ENCODE measurements at places on chromosomes 1 and 21.
A peak's percentile ranks its signal among the peaks of the same experiment; 100 is the strongest.

GRCh38 chr1:224510880-224511645 lies 76.5 kb upstream of the WDR26 start:
- DNase-seq, result no peak

DNA sequence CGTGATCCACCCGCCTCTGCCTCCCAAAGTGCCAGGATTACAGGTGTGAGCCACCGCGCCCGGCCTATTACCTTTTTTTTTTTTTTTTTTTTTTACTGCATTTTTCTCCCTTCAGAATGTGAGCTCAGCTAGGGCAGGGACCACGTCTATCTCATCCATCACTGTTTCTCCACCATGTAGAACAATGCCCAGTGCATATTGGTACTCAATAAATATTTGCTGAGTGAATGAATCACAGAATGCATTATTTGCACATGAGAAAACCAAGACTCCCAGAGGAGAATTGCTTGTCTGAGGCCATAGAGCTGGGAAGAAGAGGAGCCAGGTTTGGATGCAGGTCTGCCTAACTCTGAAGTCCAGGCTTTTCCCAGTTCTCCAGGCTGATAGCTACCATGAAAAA lies 8.2 kb upstream of the SLC9A1 start:
- no peak for DNase-seq

DNA sequence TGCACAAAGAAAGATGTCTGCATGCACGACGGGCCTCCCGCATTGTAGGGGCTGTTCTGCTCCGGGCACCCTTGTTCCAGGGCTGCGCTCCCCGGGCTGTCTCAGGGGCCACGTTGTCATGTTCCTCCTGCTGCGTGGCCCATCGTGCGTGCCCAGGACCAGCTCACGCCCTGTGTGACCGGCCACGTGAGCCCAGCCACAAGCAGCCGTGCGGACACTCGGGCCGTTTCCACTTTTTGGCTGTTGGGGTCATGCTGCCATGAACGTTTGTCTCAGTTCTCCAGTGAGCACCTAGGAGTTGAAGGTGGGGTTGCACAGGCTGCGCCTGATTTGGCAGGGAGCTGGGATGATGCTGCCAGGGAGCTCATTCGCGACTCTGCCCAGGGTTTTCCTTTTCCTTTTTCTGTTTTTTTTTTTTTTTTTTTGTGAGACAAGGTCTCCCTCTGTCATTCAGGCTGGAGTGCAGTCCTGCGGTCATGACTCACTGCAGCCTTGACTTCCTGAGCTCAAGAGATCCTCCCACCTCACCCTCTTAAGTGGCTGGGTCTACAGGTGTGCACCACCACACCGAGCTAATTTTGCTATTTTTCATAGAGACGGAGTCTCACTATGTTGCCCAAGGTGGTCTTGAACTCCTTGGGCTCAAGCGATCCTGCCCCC lies 17.4 kb downstream of the PDXK start:
- no peak for DNase-seq

GRCh38 chr1:236785477-236785876 lies 9.6 kb upstream of the MTR start:
- DNase-seq, result no peak

DNA sequence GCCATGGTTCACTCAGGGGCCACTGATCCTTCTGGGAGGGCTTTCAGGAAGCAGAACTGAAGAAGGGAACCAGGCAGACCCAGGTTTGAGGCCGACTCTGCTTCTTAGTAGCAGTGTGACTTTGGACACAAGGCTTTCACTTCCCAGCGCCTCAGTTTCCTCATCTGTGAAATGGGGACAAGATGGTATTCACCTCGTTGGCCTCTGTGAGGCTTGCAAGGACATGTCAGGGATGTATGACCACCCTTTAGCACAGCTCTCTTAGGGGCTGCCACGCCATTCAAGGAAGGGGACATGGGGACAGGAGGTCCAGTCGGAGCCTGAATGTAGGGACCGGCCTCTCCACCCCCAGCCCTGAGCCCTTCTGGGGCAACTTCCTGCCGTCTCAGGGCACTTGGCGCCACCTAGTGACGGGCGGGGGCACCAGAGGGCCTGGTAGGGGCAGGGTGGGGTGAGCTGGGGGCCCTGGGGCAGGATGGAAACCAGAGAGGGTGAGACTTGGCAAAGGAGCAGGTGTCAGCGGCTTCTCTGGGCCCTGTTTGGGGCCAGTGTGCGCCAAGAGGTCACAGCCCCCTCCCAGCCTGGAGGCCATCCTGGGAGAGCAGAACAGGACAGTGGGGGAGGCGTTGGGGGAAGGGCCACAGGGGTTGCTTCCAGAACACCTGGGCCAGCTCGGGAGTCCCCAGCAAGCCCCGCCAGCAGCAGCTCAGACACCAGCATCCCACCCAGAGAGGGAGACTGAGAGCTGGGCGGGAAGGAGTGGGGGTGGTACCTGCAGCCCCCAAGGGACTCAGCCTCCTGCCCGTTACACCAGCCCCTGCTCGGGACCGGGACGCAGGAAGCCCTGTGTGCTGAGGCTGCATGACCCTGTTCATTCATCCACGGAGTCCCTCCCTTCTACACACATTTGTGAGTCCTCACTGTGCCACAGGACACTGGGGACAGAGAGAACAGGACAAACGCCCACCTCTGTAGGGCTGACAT lies 102.5 kb upstream of the TARDBP start:
- DNase-seq, result peak; percentile 73

DNA sequence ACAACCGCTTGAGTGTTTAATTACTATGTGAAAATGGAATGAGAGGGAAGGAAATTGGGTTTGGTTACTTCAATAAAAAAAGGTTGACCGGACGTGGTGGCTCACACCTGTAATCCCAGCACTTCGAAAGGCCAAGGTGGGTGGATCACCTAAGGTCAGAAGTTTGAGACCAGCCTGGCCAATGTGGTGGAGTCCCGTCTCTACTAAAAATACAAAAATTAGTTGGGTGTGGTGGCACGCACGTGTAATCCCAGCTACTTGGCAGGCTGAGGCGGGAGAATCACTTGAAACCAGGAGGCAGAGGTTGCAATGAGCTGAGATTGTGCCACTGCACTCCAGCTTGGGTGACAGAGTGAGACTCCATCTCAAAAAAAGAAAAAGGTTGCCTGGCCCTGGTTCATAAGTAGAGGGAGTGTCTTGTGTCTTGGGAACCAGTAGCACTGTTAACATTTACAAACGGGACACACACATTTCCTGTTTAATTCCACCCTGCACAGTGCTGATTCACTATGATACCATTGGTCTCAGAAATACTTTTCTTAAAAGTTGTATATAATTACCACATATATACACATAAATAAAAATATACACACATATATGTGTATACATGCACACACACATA lies 27.6 kb upstream of the CLDN14 start:
- no peak for DNase-seq

Data from activated naive CD8-positive, alpha-beta T cell treated with anti-CD3 and anti-CD28 coated beads for 36 hours (primary cell).